NCI-H1694 treated with DMSO at 0.1 percent for 48 hours (cell line): ENCODE measurements at places on chromosomes 6 and 20.

- no peak for DNase-seq
Measured at GRCh38 chr6:132063204-132063603, 112.0 kb upstream of the CCN2 start.

DNA sequence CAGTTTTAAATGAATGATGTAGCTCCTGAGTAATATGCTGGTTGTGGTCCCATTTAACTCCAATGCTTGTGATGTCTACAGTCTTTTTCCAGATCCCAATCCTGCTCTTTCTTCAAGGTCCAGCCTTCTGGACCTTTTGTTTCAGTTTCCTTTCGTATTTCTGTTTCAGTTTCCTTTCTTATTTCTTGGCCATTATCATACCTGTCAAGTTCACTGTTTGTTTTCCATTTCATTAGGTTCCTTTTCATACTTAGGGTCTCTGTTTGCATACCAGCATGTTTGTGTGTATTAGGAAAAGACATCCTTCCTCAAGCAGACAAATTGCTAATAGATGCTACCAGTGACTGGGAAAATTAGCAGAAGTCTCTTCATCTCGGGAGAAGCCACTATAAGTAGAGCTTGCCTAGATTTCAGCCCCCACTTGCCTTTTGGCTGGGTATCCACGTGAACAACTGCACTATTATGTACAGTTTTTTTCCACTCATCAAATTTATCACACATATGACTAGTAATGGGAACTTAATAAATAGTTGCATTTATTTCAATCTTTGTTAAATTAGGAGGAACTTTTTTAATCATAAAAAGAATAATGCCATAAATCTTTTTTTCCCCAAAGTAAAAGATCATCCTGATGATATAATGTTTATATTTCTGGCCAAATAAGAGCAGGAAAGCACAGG is 583.4 kb downstream of the BCKDHB start:
- no peak for DNase-seq

DNA sequence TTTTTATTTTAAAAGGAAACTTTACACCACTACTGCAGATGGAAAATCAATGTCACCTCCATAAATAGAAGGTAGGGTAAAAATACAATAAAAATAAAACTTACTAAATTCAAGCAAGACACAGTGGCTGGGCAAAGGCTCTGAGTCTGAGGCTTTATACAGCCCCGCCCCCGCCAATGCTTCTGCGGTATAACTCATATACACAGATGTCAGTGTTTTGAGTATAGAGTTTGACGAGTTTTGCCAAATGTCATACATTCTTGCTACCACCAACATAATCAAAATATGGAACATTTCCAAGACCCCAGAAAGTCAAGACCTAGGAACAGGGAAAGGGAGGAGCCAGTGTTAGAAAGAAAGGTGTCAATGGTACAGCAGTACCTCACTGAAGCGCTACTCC is 12.8 kb downstream of the NFATC2 start:
- DNase-seq = peak; percentile 32

DNA sequence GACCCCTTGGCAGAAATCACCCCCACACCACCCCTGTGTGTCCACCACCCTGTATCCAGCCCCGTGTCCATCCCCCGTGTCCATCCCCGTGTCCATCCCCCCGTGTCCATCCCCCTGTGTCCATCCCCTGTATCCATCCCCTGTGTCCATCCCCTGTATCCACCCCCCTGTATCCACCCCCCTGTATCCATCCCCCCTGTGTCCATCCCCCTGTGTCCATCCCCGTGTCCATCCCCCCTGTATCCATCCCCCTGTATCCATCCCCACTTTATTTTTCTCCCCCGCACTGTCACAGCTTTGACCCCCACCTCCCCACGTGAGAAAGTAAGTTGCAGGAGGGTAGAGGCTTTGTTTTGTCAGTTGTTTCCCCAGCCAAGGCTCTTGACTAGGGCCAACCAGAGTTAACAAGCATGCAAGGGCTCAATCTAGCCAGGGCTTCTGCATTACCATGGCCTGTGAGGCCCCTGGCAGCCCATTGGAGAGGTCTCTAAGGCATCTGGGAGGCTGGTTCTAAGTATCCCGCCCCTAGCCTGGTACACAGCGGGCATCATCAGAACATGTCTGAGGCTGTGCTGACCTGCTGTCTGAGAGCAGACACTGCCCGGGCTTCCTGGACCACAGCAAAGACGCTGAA is 18.1 kb upstream of the SIRPA start:
- DNase-seq = no peak

DNA sequence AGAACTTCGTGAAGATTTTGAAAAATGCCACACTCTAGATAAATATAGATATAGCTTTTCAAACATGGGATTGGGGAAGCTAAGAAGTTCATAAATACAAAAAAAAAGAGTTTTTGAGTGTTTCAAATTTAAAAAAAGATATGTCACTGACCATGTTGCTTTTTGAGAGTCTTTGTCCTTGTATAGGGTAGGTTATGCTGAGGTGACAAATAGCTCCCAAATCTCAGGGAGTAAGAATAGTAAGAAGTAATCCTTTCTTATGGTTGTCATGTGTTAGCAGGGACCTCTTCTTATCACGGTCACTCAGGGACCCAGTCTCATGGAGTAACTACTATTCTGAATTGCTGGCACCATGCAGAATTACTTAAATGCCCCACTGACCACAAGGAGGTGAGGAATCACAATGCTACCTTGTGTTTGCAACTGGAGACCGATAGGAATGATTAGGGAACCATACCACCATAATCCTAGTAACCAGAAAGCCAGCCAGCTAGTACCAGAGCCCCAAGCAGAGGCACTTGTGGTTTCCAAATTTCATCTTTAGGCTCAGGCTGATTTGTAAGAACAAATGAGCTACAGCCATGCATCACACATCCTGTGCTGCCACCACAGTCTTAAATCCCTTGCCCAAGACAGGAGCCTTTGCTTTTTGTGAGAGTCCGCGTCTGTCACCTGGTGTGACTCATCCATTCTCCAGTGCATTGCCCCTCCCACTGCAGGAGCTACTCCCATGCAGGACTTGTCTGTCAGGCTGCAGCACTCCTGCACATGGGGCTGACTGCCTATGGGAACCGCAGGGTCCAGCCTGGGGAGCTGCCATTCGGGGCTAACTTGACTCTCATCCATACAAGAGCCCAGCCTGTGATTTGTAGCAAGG is 42.4 kb upstream of the ADGRF4 start:
- DNase-seq = no peak
